Colonic mucosa (tissue), 4 donors: ENCODE measurements at places on chromosomes 3 and 15.
A peak's percentile ranks its signal among the peaks of the same experiment; 100 is the strongest.

DNA sequence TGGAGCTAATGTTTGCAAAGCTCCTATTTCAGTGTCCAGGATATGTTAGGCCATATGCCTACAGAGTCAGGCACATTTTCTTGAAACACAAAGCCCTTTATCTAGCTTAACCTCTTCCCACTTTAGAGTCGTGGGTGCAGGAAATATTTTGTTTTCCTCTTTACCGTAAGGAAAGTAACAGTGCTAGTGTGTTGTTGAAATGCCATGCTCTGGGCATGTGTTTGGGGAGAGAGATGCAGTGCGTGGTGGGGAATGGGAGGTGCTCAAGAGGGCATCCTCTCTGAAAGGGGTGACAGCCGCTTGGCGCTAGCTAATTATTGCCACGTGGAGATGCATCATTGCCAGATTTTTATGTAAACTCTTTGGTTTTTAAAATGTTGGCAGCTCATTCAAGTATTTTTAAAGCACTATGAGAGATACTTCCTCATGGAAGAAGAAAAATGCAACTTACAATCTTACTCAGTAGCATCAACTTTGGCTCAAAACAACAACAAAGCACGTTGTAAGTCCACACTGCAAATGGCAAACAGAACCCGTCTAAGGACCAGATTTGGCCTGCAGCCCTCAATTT, 152.6 kb downstream of the LPP start:
- DNase-seq, result no peak

DNA sequence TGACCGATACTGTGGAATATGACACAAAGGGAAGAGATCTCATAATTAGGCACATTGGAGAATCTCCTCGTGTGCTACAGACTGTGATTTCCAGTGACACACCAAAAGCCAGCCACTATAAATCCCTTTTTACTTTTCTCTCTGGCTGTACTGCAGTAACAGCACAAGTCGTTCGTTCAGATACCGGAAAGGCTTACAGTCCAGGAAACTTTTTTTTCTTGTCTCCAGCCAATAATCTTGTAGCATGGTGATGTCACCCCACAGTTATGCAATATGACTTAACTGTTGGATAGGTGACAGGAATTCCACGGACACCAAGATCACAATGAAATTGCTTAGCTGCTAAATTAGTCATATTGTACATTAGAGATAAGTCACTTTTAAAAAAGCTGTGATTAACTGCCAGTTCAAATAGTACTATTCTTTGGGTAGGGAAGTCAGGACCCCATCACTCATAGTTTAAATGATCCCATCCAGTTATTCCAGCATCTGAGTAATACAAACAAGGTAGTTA, 36.3 kb upstream of the TSC22D2 start:
- peak; percentile 68 for DNase-seq

- DNase-seq, result no peak
Measured at GRCh38 chr3:145294572-145294971, 866.4 kb downstream of the PLOD2 start.

- DNase-seq, result no peak
Measured at GRCh38 chr15:77874063-77874462, 203.4 kb downstream of the TBC1D2B start.

DNA sequence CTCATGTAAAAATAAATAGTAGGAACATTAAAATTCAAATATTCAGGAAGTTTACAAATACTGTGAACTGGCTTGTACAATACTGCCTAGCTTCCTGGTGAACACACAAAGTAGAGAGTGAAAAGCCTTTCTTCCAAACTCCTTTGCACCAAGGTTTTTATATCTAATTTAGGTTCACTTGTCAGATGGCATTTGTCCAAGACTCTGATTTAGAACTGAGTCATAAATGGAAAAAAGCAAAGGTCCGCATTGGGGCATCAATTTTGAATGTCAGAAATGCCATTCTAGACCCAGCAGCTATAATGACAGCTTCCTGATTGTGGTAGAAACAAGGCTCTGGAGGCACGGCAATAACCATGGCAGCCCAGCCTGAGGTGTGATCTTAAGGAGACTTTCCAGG, 160.7 kb downstream of the PDE8A start:
- no peak for DNase-seq

DNA sequence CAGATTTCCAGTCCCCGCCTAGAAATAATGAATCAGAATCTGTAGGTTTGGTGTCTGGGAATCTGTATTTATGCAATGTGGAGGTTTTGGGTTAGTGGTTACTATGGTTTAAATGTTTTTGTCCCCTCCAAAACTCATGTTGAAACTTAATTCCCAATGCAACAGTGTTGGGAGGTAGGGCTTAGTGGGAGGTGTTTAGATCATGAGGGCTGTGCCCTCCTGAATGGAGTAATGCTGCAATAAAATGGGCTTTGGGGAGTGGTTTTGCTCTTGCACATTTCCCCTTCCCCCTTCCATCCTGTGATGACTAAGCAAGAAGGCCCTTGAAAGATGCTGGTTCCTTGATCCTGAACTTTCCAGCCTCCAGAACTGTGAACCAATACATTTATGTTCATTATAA, 9.2 kb upstream of the RFC4 start:
- no peak for DNase-seq

DNA sequence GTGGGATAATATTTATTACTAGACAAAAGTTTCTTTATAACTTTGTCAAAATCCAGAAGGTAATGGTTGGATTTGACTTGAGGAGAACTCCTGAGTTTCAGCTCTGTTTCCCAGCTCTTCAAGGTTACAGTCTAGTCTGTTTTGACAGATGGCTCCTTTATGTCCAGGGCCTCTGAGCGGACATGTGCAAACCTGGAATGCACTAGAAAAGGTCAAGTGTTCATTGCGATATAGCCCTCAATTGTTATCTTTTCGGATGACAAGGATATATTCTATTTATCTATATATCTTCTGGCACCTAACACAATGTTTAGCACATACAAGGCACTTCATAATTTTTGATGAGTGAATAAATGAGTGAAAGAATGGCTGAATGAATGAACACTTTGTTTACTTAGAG, 513.2 kb upstream of the GOLIM4 start:
- DNase-seq, result no peak

- DNase-seq, result no peak
Measured at GRCh38 chr3:21893242-21893641, 142.2 kb upstream of the ZNF385D start.

- DNase-seq, result no peak
Measured at GRCh38 chr3:74920721-74921350, 306.4 kb upstream of the CNTN3 start.

GRCh38 chr15:29795610-29796009, 26.7 kb downstream of the TJP1 start:
- DNase-seq, result no peak

DNA sequence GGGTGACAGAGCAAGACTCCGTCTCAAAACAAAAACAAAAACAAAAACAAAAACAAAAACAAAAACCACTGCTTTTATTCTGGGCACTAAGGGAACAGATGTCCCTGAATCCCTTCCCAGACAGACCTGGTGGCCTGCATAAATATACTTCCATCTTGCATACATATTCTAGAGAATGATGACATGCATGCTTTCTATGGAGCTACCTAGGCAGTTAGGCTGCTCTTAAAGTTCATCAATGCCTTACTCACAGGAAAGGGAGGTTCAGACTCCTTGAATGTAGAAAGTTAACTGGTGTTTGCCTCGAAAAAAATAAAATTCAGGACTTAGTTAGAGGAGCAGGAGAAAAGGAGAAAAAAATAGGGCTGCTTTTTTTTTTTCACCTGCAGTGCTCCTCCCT, 72.6 kb downstream of the C3orf38 start:
- DNase-seq, result no peak

DNA sequence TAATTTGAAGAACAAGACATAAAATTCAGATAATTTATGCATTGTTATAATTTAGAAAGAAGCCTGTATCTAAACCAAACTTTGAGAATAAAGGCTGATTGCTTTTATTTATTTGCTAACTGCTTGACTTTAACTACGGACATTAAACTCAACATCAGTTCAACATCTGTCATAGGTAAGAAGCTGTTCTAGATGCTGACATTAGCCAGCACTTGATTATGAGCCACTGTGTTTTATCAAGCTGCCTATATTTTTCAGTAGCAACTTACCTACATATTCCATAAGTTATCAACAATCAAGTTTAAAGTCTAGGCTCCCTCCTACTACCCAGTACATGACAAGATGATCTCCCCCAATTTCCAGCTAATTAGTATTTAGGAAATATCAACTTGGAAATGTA, 42.1 kb downstream of the USF3 start:
- DNase-seq, result no peak
